Activated CD4-positive, CD25-positive, alpha-beta regulatory T cell treated with anti-CD3 and anti-CD28 coated beads, Interleukin-2, amount 50 U/mL, for 16 hours (primary cell): ENCODE measurements at places on chromosomes 5 and 9.

- no peak for DNase-seq
Observed at GRCh38 chr5:168328814-168329213, 37.4 kb downstream of the WWC1 start.

- no peak for DNase-seq
Observed at GRCh38 chr5:158450751-158451171, 591.8 kb upstream of the CLINT1 start.

DNA sequence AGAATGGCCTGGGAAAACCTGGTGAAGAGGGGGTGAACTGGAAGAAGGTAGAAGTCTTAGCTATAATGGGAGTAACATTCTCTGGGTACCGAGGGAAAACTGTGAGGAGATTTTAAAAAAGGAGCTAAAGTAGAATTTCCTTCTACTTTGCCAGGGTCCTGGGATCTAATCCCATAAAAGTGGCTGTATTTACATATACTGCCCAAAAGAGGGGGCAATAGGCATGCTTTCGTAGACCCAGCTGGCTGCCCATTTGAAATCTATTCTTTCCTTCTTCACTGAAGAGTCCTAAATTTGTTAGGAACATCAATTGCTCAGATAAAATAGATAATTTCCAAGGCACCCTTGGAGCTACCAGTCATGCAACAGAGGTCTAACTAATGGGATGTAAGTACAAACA is 159.2 kb downstream of the CDC42SE2 start:
- DNase-seq: no peak

GRCh38 chr5:124726631-124727362 is 19.6 kb downstream of the ZNF608 start:
- no peak for DNase-seq

GRCh38 chr5:149325166-149325735 is 20.0 kb upstream of the GRPEL2 start:
- no peak for DNase-seq

DNA sequence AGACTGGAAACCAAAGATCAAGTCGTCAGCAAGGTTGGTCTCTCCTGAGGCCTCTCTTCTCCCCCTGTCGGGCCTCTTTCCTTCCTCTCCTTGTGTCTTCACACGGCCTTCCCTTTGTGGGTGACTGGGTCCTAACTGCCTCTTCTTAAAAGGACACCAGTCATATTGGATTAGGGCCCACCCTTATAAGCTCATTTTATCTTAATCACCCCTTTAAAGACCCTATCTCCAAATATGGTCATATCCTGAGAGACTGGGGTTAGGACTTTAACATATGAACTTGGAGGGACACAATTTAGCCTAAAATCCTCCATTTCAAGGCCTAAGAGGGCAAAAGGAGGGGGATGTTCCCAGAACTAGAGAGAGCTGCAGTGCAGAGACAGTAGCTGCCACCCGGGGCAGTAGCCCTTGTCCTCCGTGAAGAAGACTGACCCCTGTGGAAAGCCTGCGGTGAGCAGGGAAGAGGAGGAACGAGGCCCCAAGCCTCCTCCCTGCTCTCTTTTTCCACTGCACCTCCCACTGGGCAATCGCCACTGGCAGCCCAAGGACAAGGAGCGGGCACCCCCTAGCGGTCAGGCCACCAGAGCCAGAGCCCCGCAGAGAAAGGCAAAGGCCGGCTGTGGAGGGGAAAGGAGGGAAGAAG is 34.9 kb downstream of the CFAP90 start:
- peak; percentile 19 for DNase-seq

GRCh38 chr9:129863059-129863690 is 27.9 kb downstream of the USP20 start:
- DNase-seq: no peak

DNA sequence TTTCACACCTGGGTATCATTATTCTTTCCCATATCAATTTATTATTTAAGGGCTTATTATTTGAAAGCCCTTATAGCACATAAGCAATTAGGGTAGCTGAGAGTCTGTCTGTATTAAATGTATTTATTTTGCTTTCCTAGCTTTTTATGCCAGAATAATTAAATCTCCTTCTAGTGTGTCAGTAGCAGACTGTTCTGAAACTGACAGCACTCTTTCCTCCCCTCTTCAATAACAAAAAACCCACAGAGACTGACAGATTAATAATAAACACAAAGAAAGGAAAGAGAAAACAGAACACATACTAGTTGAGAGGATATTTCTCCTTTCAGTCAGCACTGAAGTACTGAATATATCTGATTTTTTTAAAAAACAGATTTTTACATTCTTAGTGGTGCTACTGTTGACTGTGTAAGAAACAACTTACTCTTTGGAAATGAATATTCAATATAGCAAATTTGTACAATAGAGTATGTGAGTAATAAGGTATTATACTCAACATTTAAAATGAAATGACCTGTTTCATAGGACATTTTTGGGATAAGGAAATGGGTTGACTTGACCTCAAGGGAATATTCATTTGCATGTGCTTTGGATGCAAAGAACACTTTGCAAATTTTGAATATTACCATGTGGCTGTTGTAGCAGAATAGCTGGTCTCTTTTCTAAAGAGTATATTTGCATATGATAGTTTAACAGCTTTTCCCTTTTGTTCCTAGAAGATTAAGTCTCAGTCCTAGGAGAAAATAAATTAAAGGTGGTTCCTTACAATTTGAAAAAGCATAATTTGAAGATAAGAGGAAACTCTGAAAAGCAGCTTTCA is 208.3 kb downstream of the SPATA31D1 start:
- DNase-seq: no peak

DNA sequence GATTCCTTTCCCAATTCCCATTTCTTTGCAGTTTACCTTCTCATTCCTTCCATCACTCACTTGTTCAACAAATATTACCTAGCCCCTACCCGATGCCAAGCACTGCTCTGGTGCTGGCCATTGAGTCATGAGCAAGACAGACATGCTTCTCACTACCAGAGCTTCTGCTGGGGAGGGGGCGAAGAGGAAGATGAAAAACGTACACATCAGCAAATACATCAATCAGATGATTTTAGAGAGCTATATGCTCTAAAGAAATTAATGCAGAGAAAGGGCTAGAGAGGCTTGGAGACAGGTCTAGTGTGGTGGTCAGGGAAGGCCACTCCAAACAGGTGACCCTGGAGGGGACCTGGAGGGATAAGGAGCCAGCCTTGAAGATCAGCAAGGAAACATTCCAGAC is 14.4 kb upstream of the FAT2 start:
- DNase-seq: no peak

DNA sequence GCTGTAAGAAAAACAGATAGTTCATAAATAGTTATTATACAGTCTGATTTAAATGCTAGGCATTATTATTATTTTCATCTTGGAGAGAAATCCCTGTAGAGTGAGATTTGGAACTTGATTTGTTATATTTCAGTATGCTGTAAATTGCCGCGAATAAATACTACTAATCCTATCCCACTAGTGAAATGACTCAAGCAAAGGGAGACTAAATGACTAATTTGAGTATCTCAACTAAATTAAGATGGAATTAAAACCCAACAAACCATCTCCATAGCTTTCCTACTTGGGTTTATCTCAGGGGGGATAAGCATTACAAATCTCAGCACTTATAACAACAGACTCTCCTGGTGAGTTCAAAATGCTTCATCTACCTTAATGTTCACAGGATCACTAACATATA is 206.0 kb downstream of the MCTP1 start:
- no peak for DNase-seq

GRCh38 chr9:131320031-131320685 is 30.6 kb downstream of the PLPP7 start:
- no peak for DNase-seq

DNA sequence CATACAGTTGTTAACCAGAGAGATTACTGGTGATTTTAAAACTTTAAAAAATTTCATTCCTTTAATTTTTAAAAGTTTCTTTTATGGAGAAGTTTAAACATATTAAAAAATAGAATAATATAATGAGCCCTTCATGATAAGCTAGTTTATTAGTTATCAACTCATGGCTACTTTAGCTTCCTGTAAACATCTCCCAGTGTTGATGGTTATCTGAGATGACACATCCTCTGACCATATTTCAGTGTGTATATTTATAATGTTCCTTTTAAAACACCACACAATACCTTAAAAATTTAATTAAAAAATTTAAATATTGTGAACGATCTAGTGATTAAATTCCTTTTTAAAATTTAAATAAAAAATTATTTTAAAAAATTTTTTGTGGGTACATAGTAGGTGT is 74.1 kb downstream of the IPO11 start:
- no peak for DNase-seq

GRCh38 chr5:35198075-35198474 is 32.2 kb downstream of the PRLR start:
- DNase-seq: no peak

DNA sequence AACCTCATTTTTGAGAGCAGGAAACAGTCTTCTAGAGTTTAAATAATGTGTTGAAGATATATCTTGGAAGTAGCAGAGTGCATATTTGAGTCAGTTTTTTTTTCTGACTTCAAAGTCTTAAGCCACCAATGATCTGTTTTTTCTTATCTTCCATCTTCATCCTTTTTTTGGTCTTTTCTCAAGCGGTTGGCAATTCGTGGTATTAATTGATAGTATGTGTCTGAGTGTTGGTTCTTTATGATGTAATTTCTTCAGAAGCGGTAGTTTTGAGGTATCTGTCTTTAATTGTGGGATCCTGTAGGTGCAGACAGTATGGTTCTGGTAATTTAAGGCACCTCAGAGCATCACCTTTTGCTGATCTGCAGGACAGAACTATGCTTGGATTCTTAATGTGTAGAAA is 3.9 kb downstream of the CSNK1G3 start:
- DNase-seq: no peak

DNA sequence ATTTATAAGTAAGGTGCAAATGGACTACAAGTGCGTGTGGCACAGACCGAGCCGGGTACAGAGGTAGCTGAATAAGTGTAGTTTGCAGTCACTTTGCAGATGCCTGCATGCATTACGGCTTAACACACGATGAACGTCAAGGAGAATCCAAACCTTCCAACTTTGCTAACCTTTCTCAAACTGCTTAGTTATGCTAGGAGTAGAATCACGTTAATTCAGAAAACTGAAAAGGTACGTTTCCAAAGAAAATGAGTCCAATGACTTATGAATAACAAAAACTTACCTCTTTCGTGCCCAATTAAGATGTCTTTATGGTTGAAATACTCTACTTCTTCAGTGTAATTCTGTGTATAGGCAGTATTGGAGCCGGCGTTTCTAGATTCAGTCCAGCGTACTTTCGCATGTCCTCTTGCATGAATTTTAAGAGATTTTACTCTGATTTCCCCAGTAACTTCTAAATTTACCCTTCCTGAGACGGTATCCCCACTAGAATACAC is 539 bp downstream of the ARRDC3 start:
- peak; percentile 13 for DNase-seq

- DNase-seq: no peak
Observed at GRCh38 chr9:134214386-134214765, 50.0 kb upstream of the RNU6ATAC start.

- peak; percentile 48 for DNase-seq
Observed at GRCh38 chr5:151150471-151151262, 6.9 kb downstream of the ANXA6 start.
